ENCODE measurements at places on chromosomes 4 and X.

GRCh38 chr4:134624365-134624764, 422.8 kb upstream of the PABPC4L start:
- no peak for DNase-seq

- DNase-seq: no peak
Measured at GRCh38 chrX:54386314-54386713, 28.5 kb upstream of the WNK3 start.

GRCh38 chrX:127571834-127572233, 480.4 kb downstream of the ACTRT1 start:
- no peak for DNase-seq

DNA sequence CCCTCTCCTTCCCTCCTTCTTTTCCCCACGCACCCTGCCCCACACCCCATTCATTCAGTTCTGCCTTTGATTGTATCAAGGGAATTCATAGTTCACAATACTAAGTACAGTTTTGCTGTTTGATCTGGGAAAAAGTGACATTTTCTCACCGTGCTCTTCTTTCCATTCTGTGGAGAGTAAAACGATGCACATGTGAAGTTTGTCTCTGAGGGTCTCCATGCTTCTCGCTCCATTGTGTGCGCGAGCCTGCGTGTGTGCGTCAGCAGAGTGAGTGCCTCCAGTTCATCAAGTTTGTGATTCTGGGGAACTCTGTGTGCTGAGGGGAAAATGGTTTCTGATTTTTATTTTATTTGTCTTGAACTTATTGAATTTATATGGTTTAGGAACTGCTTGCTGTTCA, 1.9 kb downstream of the STK26 start:
- DNase-seq: no peak

- DNase-seq: peak; percentile 21
Measured at GRCh38 chr4:39698424-39699009, 581 bp downstream of the UBE2K start.

DNA sequence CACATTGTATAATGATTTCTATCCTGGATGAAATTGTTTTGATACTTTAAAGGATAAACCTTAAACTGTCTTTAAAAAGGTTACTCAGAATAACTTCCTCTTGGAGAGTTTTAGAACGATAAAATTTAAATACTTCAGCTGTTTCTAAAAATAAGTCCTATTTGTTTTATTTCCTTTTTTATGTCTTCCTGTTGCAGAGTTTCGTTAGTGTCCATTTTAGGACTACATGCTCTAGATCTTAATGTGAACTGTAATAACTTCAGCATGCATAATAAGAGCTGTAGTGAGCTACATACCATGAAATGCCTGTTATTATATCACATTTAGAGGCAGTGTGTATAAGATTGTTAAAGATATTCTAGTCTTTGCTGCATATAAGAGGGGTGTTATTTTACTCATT, 14.6 kb downstream of the ATP10D start:
- peak; percentile 25 for DNase-seq

DNA sequence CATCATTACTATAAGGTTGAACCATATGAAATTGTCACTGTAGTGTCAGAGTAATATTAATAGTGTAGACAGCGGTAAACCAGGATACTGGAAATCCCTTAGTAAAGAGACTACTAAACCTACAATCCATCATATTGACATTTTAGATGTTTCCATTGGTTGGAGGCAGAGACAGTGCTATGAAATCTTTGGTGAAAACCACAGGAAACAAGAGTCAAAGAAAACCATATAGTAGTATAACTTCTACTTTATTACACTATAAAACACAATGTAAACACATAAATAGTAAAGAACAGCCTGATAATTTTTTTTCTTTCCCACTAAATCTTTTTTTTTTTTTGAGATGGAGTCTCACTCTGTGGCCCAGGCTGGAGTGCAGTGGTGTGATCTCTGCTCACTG, 15.9 kb downstream of the RELL1 start:
- DNase-seq: no peak

DNA sequence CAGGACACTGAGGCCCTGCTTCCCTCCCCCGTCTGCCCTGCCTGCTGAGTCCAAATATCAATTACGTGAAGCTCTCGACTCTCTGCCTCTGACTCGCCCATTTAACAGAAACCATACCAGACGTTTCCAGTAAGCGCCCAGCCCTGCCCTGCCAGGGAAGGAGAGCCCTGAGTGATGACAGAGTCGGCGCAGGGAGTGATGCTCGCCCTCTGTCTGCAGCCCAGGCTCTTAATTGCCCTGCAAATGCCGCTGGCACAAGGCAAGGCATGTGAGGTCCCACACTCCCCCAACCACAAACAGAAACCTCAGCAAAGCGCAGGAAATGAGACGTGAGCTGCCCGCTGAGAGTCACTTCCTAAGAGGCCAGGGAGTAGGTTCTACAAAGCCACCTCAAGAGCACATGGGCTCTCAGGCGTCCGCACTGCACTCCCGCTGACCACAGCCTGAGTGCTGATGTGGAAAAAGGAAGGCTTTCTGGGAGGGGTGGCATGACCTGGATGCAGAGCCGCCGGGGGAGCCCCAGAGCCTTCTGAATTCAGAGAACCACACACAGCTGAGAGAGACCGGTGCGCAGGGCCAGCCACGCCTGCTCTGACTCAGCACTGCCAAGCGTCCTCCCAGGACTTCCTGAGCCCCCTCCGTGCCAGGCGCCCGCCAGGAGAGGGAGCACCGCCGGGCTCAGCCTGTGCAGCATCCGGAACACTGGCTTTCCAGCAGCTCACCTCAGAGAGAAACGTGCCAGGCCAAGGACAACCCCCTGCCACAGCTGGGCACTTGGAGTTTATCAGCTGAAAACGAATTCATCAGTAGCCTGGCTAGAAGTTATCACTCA, 5.3 kb downstream of the ZFYVE28 start:
- peak; percentile 99 for DNase-seq

DNA sequence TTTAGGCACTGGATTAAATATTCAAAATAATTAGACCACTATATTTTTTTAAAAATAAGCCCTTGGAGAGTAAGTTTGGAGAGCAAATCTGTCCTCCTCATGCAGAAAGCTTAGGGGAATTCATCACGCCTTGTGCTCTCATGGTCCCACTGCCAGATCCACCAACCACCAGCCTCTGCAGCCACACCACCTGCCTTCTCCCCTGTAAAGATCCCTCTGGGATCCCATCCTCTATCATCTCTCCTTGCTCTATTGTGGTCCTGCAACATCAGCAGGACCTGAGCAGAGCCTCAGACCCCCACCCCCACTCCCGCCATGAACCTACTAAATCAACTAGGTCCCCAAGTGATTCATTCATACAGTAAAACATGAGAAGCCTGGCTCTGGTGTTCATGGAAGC, 482.6 kb upstream of the GALNT7 start:
- no peak for DNase-seq

DNA sequence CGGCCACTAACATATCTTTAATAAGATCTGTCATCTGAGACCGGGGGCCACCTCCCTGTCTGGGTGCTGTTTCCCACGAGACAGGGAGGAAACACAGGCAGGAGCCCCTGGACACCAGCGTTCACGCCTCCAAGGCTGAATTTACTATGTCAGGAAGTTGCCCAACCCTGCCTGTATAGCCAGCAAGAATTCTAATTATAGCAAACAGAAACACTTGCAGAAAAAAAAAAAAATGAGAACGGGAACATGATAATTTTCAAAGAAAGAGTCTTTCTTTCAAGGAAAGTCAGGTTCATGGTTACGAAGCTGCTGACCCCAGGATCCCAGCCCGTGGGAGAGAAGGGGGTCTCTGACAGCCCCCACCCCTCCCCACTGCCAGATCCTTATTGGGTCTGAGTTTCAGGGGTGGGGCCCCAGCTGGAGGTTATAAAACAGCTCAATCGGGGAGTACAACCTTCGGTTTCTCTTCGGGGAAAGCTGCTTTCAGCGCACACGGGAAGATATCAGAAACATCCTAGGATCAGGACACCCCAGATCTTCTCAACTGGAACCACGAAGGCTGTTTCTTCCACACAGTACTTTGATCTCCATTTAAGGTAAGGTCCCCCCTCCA, at the start of gene IL3RA:
Gene IL3RA (plus strand): TSS at position 455 of the 613 bp plus-strand sequence. CDS start 4,981 bp downstream, outside the sequence.
- DNase-seq: peak; percentile 9

- DNase-seq: no peak
Measured at GRCh38 chrX:122475306-122475705, 708.8 kb upstream of the GRIA3 start.

GRCh38 chr4:48081196-48081595, 52.9 kb downstream of the TXK start:
- no peak for DNase-seq

GRCh38 chr4:11635342-11635741, 206.6 kb upstream of the HS3ST1 start:
- DNase-seq: no peak

- DNase-seq: peak; percentile 17
Measured at GRCh38 chr4:149897783-149898182, 82.1 kb upstream of the IQCM start.

DNA sequence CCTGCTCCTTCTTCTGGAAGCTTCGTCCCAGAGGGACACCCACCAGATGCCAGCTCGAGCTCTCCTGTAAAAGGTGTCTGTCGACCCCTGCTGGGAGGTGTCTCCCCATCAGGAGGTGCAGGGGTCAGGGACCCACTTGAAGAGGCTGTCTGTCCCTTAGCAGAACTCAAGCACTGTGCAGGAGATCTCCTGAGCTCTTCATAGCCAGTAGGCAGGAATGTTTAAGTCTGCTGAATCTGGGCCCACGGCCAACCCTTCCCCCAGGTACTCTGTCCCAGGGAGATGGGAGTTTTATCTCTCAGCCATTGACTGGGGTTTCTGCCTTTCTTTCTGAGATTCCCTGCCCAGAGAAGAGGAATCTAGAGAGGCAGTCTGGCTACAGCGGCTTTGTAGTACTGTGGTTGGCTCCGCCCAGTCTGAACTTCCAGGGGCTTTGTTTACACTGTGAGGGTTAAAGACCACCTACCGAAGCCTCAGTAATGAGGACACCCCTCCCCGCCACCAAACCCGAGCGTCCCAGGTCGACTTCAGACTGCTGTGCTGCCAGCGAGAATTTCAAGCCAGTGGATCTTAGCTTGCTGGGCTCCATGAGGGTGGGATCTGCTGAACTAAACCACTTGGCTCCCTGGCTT, 1383.0 kb upstream of the TENM3 start:
- no peak for DNase-seq

DNA sequence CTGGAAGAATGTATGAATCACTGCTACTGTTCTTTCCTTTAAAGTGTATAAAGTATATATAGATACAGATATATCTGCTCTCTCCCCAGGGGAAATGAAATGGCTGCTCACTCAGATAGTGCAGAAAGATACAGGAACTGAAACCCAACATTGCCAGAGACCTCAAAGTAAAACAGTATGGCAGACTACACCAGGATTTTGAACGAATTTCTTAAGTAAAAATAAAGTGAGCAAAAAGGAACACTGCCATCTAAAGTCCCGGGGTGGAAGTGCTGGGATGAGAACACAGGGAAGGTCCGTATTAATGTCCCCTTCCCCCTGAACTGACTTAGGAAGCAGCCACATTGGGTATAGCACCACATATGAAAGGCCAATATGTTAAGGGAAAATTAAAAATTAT, 93.4 kb downstream of the TMA16 start:
- peak; percentile 24 for DNase-seq

DNA sequence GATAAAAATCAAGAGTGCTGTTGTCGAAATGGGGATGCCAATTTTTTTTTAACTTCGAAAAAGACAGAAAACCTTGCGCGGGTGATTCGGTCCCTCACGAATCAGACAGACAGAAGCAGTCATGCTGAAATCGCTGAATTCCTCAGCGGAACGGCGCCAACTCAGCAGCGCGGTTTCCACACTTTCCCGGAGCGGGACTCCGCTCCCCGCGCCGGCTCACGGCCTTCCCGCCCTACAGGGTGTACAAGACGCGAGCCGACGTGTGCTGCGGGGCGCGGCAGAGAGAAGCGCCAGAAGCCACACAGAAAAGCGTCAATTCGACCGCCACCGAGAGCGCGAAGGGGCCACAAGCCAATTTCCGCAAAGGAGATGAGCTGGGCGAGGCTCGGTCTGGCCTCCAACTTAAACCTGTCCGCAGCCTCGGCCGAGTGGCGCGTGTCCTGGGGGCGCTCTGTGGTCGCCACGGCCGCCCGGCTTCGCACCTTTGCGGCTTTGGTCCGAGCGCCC, 1.3 kb downstream of the NEXMIF start:
- DNase-seq: no peak

GRCh38 chr4:88859191-88859812, 161.7 kb upstream of the NAP1L5 start:
- peak; percentile 9 for DNase-seq

GRCh38 chr4:97910005-97910404, 233.3 kb downstream of the STPG2 start:
- peak; percentile 12 for DNase-seq

DNA sequence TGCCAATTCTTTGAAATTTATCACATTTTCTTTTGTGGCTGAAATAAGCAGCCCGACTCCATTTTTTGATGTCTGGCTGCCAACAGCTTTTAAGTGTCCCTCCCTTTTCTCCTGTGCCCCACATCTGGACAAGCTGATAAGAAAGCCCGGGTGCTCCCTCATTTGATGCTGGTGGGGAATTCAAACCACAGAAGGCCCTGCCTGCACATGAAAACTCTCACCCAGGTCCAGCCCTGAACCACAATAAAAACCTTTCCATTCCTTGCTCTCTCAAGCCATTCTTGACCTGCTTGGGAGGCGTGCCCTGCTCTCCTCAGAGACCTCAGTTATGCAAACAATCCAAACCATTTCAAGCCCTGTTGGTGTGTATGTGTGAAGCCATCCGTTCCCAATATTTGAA, 93.9 kb downstream of the FAM53A start:
- no peak for DNase-seq

DNA sequence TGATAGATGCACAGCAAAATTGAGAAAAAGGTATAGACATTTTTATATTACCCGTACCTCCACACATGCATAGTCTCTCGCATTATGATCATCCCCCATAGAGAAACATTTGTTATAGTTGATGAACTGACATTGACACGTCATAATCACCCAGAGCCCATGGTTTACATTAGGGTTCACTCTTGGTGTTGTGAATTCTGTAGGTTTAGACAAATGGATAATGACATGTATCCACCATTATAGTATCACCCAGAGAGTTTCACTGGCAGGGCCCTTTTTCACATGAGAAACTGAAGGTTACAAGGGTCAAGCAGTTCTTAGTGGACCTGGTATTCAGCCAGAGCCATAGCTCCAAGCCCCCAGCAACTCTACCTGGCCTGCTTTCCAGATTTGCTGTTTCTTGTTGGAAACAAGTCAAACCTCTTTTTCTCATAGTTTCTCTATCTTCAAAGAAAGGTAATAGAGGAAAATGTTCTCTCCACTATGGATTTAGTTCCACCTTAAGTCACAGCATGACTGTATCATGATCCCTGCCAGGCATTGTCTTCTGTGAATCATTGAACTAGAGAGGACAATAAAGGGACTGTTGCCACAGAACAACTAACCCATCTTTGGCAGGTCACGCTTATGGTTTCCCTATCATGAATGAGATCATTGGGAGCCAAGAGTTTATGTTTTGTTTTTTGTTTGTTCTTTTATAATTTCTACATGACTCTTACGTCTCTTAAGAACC, 64.0 kb downstream of the HHIP start:
- no peak for DNase-seq
